Stimulated activated memory B cell treated with anti-CD40 and anti-IgM and Interleukin-4, amounts not matched to agents 10 μg/mL and 1 μg/mL and 100 μg/mL, for 72 hours (primary cell): ENCODE measurements at places on chromosomes 4 and X.

- no peak overlapping the region for H3K4me3 ChIP-seq
- peaks cover 73% of the 10 kb centered on the region for H3K27me3 ChIP-seq
- no peak for ATAC-seq
- no peaks in the 10 kb centered on the region for H3K4me1 ChIP-seq
These were observed 18.4 kb downstream of the MAML3 start for GRCh38 chr4:140135529-140136088.

GRCh38 chr4:164239976-164240375 lies 514.0 kb upstream of the SMIM31 start:
- ATAC-seq: no peak
- H3K4me1 ChIP-seq: no peaks in the 10 kb centered on the region
- no peak overlapping the region for H3K27ac ChIP-seq
- H3K4me3 ChIP-seq: no peak overlapping the region

DNA sequence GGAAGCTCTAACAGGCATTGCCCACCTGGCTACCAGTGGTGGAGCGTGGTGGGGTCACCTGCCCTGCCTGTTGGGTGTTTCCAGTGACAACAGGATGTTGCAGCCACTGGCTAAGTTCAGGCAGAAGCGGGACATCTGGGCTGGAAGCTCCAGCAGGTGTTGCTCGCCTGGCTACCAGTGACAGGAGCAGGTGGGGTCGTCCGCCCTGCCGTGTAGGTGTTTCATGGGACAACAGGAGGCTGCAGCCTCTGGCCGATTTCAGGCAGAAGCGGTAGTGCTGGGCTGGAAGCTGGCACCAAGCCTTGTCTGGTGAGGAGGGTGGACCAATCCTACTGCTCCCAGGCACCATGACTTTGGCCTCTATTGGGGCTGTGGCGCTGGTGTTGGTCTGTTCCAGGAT lies 39.4 kb downstream of the RIPPLY1 start:
- ATAC-seq: no peak
- no peaks in the 10 kb centered on the region for H3K4me1 ChIP-seq
- no peak overlapping the region for H3K27ac ChIP-seq
- H3K27me3 ChIP-seq: no peaks in the 10 kb centered on the region
- H3K4me3 ChIP-seq: no peak overlapping the region

GRCh38 chrX:12970691-12971202 lies 4.2 kb upstream of the TMSB4X start:
- no peaks in the 10 kb centered on the region for H3K27me3 ChIP-seq
- peak overlapping the region; percentile 86 for H3K4me3 ChIP-seq
- H3K36me3 ChIP-seq: peaks cover 9% of the 10 kb centered on the region

GRCh38 chr4:111676533-111676932 lies 468.7 kb upstream of the FAM241A start:
- no peak overlapping the region for H3K27ac ChIP-seq
- ATAC-seq: no peak
- H3K4me1 ChIP-seq: no peaks in the 10 kb centered on the region
- no peak overlapping the region for H3K4me3 ChIP-seq

GRCh38 chrX:104189837-104190236 lies 23.6 kb downstream of the FAM199X start:
- H3K4me1 ChIP-seq: no peaks in the 10 kb centered on the region
- no peak overlapping the region for H3K27ac ChIP-seq
- no peak overlapping the region for H3K4me3 ChIP-seq
- no peak for ATAC-seq
- no peaks in the 10 kb centered on the region for H3K27me3 ChIP-seq

- H3K27me3 ChIP-seq: peaks cover 58% of the 10 kb centered on the region
- H3K4me3 ChIP-seq: peak overlapping the region; percentile 84
- no peaks in the 10 kb centered on the region for H3K36me3 ChIP-seq
- peak overlapping the region; percentile 84 for H3K27ac ChIP-seq
- peak; percentile 44 for ATAC-seq
- peaks cover 21% of the 10 kb centered on the region for H3K4me1 ChIP-seq
These were observed 660 bp upstream of the HSPA4L start for GRCh38 chr4:127781300-127782024.

DNA sequence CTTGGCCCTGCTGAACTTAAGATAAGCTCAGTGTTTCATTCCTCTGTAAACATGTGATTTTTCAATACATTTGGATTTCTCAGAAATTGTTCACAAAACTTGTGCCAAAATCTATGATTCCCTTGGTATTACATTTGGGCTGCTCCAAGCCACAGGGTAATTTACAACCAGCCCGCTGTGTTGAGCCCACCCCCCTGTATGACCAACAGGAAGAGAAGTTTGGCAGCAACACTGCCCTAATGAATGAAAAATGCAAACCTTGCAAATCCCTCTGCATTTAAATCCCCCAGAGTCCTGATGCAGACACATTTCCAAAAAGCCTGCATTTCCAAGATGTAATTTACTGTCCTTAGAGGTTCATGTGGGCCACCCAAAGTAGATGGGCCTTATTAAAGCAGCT lies 34.1 kb upstream of the GAB1 start:
- no peak overlapping the region for H3K27ac ChIP-seq
- H3K4me1 ChIP-seq: no peaks in the 10 kb centered on the region
- H3K36me3 ChIP-seq: no peaks in the 10 kb centered on the region

GRCh38 chr4:37715889-37716402 lies 29.8 kb upstream of the RELL1 start:
- H3K27me3 ChIP-seq: peaks cover 42% of the 10 kb centered on the region
- H3K27ac ChIP-seq: peak overlapping the region; percentile 14
- no peak overlapping the region for H3K4me3 ChIP-seq
- H3K4me1 ChIP-seq: peaks cover 7% of the 10 kb centered on the region
- H3K36me3 ChIP-seq: no peaks in the 10 kb centered on the region

DNA sequence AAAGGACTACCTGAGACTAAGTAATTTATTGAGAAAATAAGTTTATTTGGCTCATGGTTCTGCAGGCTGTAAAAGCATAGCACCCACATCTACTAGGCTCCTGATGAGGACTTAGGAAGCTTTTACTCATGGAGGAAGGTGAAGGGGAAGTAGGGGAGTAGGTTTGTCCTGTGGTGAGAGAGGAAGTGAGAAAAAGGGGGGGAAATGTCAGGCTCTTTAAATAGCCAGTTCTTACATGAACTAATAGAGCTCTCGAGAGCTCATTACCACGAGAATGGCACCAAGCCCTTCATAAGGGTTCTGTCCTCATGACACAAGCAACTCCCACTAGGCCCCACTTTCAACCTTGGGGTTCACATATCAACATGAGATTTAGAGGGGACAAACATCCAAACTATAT lies 125.5 kb upstream of the NRK start:
- no peaks in the 10 kb centered on the region for H3K36me3 ChIP-seq
- H3K27ac ChIP-seq: no peak overlapping the region
- no peak overlapping the region for H3K4me3 ChIP-seq
- no peak for ATAC-seq
- H3K4me1 ChIP-seq: no peaks in the 10 kb centered on the region

DNA sequence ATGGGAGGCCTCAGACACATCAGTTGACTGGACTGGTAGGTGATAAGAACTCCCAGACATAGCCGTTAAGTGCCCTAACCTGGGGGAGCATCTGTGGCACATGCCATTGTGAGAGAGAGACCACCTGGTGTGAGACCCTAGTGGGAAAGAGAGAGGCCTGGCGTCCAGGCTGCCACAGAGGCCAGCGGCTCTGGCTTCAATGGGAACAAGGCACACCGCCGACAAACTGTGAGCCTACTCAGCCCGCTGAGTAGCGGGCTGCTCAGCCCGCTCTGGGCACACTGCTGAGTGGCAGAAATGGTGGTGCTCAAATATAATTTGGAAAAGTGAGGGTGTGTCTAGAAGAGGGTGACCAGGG lies 34.0 kb downstream of the PHKA2 start:
- H3K27ac ChIP-seq: no peak overlapping the region
- H3K4me3 ChIP-seq: no peak overlapping the region
- no peak for ATAC-seq
- H3K4me1 ChIP-seq: no peaks in the 10 kb centered on the region
- no peaks in the 10 kb centered on the region for H3K27me3 ChIP-seq

DNA sequence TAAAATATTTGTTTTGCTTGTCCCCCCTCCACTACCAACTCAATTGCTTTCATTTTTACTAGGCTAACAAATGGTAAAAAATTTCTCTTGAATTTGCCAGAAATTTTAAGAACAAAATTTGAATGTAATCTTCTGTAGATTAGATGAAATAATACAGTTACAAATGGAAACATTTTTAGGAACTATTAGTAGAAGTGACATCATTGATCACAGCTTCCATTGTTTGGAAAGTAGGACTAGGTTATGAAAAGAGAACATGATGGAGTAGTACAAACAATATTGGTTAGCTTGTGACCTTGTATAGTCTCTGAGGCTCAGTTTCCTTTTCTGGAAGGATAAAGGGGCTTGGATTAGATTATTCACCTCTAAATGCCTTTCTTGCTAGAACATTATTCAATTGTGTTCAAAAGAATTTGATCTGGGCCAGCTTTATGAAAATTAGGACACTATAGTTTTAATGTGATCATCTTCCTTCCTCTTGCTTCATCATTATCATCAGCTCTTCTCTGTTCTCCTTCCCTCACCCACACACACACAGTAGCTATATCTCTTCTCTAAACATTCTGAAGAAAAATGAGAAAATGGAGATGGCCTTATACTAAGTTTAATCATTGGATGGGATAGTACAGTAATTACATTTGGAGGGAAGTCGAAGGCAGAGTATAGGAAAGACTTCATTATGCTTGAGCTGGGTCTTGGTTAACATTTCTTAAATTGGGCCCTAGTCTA lies 9.9 kb downstream of the MTMR1 start:
- H3K4me3 ChIP-seq: no peak overlapping the region
- ATAC-seq: no peak
- no peak overlapping the region for H3K27ac ChIP-seq
- no peaks in the 10 kb centered on the region for H3K27me3 ChIP-seq
- H3K36me3 ChIP-seq: peaks cover 16% of the 10 kb centered on the region

DNA sequence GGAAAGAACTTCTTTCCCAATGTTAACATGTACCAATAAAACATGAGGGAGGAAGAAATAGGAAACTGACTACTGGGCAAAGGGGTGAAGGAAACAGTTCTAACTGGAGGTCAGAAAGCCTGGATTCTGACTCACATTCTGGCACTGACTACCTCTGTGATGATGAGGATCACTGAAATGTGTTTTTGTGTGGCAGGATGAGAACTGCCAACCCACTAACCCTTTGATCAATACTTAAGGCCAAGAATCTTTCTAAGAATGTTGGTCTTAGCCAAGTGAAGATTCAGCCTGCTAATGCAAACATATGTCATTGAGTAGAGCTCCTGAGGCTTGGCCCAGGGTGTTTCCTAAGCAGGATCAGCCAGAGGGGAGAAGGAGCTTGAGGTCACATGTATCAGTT lies 4.6 kb downstream of the ALAS2 start:
- H3K4me3 ChIP-seq: no peak overlapping the region
- no peaks in the 10 kb centered on the region for H3K27me3 ChIP-seq
- ATAC-seq: no peak
- H3K27ac ChIP-seq: no peak overlapping the region
- peaks cover 15% of the 10 kb centered on the region for H3K36me3 ChIP-seq

DNA sequence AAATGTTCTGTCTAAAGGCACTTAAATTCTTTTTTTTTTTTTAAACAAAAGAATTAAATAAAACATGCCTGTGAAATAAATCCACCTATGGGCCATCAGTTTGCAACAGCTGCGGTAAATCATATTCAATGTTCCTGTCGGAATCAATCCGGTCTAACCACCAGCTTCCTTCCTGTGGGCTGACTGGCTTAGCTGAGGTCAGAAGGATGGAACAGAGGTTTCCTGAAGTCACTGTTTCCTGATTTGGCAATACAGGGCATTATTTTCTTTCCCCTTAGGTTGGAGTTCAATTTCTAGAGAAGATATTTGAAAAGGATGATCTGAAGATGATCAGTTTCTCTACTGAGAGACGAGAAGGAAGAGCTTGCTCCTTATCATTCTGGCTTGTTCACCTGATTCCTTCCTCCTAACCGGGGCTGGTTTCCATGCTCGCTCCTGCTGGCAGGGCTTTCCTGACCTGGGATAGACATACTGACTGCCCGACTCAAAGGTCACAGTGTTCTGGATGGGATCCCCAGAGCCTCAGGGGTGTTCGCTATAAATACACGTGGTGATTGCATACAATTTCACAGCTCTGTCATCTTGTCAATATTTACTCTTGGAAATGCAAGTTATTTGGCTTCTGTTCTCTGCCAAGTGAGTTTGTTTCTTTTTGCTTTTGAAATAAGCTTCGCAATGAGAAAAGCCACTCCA lies 21.7 kb downstream of the PDLIM3 start:
- peaks cover 11% of the 10 kb centered on the region for H3K4me1 ChIP-seq
- H3K4me3 ChIP-seq: no peak overlapping the region
- ATAC-seq: no peak
- no peak overlapping the region for H3K27ac ChIP-seq
- H3K27me3 ChIP-seq: peaks cover 35% of the 10 kb centered on the region

- no peak overlapping the region for H3K4me3 ChIP-seq
- H3K27me3 ChIP-seq: no peaks in the 10 kb centered on the region
- H3K4me1 ChIP-seq: no peaks in the 10 kb centered on the region
- H3K27ac ChIP-seq: no peak overlapping the region
- no peak for ATAC-seq
- no peaks in the 10 kb centered on the region for H3K36me3 ChIP-seq
These were observed 81.0 kb upstream of the IL2 start for GRCh38 chr4:122537388-122538135.

DNA sequence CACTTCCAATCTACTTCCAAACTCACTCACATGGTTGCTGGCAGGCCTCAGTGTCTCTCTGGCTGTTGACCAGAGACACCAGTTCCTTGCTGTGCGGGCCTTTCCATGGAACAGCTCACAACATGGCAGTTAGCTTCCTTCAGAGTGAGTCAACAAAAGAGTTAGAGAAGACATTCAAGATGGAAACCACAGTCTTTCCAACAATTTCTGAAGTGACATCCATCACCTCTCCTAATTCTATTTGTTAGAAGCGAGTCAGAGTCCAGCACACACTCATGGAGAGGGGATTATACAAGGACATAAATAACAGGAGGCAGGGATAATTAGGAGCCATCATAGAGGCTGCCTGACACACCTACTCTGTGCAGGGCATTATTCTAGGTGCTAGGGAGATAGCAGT lies 62.5 kb upstream of the TMEM164 start:
- no peaks in the 10 kb centered on the region for H3K4me1 ChIP-seq
- H3K27ac ChIP-seq: no peak overlapping the region
- H3K36me3 ChIP-seq: no peaks in the 10 kb centered on the region
- no peak for ATAC-seq
- no peak overlapping the region for H3K4me3 ChIP-seq

DNA sequence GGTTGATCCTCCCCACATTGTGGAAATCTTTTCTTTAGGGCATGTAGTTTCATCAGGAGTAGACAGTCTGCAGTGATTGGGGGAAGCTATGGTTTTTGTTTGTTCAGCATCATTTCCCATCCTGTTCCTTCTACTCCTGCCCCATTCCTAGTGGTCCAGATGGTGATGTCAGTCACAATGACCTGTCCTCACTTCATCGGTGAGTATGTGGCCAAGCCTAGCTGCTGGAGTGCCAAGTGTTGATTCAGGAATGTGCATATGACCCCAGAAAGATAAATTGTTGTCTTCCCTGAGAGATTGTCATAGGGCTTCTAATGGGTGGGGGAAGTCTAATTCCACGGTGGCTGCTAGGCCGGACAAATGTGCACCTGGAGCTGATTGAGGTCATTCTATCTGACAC lies 130.6 kb upstream of the FAT1 start:
- H3K4me3 ChIP-seq: no peak overlapping the region
- no peaks in the 10 kb centered on the region for H3K36me3 ChIP-seq
- H3K4me1 ChIP-seq: no peaks in the 10 kb centered on the region
- no peak overlapping the region for H3K27ac ChIP-seq

GRCh38 chr4:84669201-84669600 lies 86.3 kb downstream of the CDS1 start:
- H3K36me3 ChIP-seq: no peaks in the 10 kb centered on the region
- no peaks in the 10 kb centered on the region for H3K27me3 ChIP-seq
- no peak overlapping the region for H3K4me3 ChIP-seq

- no peaks in the 10 kb centered on the region for H3K36me3 ChIP-seq
- H3K4me3 ChIP-seq: no peak overlapping the region
- no peak for ATAC-seq
- H3K27ac ChIP-seq: no peak overlapping the region
These were observed 20.2 kb upstream of the RBPJ start for GRCh38 chr4:26300314-26301307.
